ENCODE measurements at places on chromosomes 1 and 21.

DNA sequence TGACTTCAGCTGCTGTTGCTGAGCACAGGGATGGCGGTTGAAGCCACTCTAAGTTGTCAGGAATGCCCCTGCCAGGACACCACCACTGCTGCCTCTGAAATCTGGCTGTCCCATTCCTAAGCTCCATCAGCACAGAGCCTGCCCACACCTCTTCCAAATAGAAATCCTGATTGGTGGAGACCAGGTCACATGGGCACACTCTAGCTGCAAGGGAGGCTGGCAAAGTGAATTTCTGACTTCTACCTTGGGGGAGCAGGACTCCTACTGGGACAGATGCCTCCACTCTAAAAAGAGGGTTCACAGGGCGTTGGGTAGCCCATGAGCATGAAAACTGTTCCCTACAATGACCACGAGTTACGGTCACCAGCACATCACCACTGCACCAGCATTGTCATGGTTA is 83.8 kb upstream of the TARDBP start:
- no peak for DNase-seq

DNA sequence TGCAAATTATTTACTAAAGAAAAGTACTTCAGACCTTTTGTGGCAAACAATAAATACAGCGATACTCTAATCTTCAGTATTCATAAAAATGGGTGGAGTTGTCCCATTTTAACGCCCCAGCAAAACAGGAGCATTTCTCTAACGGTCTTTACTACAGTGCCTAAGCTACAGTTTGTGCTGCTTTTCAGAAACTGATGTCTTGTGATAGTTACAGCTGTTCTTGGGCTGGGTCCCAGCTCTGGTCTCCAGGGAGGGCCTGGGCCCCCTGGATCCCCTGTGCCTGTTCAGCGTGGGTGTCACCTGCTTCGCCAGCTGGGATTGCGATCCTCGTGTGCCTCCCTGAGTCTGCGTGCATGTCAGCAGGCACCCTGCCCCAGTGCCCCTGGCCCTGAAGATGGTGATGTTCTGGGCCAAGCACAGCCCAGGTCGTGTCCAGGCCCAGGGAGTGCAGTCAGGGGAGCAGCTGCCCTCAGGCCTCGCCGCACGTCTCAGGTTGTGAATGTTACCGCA is 64.0 kb upstream of the DIP2A start:
- DNase-seq, result no peak

GRCh38 chr1:89704014-89704413 is 71.1 kb downstream of the LRRC8C start:
- no peak for DNase-seq

GRCh38 chr1:186896211-186896610 is 67.5 kb downstream of the PLA2G4A start:
- no peak for DNase-seq

DNA sequence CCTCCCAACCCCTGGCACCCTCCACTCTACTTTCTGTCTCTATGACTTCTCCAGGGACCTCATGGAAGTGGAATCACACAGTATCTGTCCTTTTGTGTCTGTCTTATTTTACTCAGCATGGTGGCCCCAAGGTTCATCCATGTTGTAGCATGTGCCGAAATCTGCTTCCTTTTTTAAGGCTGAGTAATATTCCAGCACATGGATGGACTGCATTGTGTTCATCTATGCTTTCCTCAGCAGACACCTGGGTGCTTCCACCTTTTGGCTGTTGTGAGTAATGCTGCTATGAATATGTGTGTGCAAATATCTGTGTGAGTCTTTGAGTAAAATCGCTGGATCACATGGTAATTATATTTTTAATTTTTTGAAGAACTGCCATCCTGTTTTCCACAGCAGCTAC is 1.6 kb upstream of the PFKL start:
- peak; percentile 17 for DNase-seq

Measured in kidney tubule cell (primary cell).